ENCODE measurements at places on chromosomes 6 and 20.

- DNase-seq = peak; percentile 60
These were observed 110.3 kb upstream of the EYA4 start for GRCh38 chr6:133130863-133131262.

GRCh38 chr6:133202610-133203343, 38.4 kb upstream of the EYA4 start:
- DNase-seq = peak; percentile 76

DNA sequence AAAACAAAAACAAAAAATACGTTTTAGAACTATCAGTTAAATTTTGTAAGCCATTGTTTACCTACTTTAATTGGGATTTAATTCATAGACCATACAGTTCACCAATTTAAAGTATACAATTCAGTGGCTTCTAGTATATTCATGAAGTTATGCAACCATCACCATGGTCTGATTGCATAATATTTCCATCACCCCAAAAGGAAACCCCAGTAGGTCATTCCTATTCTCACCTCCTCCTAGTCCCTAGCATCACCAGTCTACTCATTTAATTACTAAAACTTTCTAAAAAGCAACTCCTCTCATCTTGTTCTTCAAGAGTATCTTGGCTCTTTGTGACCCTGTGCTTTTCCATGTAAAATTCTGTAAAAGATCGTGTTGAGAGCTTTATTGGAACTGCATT, 60.2 kb downstream of the ASXL1 start:
- DNase-seq = no peak

DNA sequence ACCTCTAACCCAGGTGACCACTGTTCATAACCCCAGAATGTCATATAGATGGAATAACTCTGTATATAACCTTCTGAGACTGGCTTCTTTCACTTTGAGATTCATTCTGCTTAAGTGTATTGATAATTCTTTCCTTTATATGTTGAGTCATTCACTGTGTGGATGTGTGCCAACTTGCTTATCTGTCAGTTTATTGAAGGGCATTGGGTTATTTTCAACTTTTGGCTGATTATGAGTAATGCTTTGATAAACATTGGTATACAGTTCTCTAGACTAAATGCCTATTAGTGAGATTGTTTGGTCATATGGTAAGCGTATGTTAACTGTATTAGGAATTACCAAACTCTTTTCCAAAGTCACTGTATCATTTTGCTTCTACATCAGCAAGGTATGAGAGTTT, 453.4 kb upstream of the SPTLC3 start:
- DNase-seq = no peak

GRCh38 chr6:5783584-5784089, 223.1 kb downstream of the NRN1 start:
- DNase-seq = no peak
